Stimulated activated CD4-positive, alpha-beta T cell treated with anti-CD3 and anti-CD28 coated beads, TNF-alpha, amount 100 ng/mL, for 24 hours (primary cell): ENCODE measurements at places on chromosomes 2 and 18.
A peak's percentile ranks its signal among the peaks of the same experiment; 100 is the strongest.

DNA sequence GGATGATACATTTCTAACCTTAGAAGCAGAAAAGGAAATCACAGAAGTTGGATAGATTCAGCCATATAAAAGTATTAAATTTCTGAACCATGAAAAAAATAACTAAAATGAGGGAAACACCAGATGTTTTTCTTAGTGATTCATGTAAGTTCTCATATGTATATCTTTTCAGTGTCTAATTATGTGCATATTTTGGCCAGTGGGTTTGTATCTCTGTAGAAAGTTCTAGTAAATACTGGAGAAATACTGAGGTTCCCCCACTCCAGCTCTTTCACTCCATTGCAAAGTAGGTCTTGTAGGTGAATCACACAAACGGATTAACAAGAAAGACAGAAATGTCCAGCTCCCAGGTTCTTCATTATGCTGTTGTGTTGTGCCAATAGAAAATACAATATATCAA lies 222.3 kb downstream of the NEDD4L start:
- DNase-seq, result no peak

DNA sequence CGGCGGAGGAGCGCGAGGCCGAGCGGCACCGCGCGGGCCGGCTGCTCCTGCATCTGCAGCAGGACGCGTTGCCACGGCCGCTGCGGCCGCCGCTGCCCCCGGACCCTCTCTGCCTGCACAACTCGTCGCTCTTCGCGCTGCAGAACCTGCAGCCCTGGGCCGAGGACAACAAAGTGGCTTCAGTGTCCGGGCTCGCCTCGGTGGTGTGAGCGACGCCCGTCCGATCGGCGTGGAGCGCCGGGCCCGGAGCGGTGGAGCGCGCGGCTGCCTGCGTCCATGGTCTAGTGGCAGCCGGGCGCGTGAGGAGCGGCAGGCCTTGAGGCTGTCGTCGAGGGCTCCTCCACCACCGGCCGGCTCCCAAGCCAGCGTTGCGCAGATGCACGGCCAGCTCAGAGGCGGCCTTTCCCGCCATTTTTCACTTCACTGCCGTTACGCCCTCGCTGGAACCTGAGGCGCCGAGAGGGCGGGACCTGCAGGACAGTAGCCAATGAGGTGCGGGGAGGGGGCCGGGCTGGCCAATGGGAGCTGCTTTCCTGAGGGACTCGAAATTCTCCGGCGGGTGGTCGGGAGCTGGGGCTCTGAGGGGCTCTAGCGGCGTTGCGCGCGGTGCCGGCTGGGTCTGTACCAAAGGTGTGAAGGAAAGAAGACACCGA lies 1.9 kb downstream of the TLX2 start:
- DNase-seq, result peak; percentile 78

- no peak for DNase-seq
Measured at GRCh38 chr2:98067160-98067559, 19.8 kb upstream of the VWA3B start.

DNA sequence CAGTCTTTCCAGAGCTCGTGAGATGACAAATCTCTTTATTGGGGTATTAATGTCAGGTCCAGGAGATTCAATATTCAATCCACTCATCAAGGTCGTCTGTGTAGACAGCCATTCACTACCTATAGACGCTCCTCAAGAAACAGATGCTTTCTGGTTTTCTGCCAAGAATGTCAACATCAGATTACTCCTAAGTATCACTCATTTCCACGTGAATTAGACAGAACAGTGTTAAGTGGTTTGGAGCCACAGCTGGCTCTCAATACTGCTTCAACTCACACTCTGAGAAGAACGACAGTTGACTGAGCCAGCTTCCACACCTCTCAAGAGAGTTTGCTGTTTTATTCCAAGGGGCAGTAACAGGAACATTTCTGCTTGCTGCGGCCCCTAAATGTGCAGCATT lies 113.5 kb upstream of the NEDD4L start:
- DNase-seq, result no peak

DNA sequence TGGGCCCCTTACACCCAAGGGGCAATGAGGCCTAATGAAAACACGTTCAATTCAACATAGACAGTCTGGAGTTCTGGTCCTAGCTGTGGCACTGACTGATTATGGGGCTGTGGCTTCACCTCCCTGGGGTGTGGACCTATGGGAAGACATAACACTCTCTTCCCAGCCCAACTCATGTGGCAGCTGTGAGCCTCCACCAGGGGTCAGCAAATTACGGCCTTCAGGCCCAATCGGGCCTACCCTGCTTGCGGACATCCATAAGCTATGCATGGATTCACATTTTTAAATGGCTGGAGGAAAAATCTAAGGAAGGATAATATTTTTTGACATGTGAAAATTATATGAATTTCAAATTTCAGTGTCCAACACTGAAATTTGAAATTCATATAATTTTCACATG lies 101.3 kb downstream of the LOXHD1 start:
- no peak for DNase-seq
